ENCODE measurements at places on chromosomes 7 and 10.
A peak's percentile ranks its signal among the peaks of the same experiment; 100 is the strongest.

GRCh38 chr7:51968461-51968860 lies 651.9 kb upstream of the COBL start:
- DNase-seq = no peak

DNA sequence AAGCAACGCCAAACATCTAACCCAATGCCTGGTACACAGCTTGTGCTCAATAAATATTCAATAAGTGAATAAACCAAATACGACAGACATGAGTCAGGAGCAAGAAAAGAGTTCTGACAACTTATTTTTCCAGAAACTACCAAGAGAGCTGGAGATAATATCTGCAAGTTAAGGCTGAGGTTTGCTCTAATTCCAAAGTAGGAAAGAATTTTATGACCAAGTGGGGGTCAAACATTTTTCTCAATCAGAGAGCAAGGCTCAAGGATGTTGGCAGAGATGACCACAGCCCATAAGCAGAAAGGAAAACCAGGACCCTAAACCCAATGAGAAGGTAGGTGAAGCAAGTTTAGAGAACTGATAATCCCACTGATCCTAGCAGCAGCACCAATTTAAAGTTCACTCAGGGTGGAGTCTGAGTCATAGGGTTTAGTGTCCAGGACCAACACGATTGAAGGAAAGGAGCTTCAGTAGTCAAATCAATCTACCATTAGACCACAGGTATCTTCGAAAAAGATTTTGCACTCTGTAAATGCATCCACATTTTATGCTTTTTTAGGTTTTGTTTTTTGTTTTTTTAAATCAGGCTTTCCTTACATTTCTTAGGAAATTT lies 49.3 kb upstream of the KCNIP2 start:
- no peak for DNase-seq

- no peak for DNase-seq
Measured at GRCh38 chr7:56174346-56174874, 58.2 kb upstream of the NUPR2 start.

DNA sequence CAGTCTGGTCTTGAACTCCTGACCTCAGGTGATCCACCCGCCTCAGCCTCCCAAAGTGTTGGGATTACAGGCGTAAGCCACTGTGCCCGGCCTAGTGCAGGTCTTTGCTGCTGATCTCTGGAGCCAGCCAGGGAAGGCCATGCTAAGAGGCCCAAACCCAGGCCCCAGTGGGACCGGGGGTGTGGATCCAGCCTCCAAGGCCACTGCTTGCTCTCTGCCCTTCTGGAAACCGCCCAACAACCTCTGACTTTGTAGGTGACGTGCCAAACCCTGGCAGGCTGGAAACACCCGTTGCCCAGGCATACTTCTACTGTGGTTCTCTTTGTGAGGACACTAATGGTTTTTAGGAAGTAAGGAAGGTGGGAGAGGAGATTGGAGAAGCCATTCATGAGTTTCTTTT lies 83.5 kb upstream of the GNA12 start:
- DNase-seq = no peak

GRCh38 chr7:101690061-101690460 lies 61.0 kb upstream of the MYL10 start:
- no peak for DNase-seq

DNA sequence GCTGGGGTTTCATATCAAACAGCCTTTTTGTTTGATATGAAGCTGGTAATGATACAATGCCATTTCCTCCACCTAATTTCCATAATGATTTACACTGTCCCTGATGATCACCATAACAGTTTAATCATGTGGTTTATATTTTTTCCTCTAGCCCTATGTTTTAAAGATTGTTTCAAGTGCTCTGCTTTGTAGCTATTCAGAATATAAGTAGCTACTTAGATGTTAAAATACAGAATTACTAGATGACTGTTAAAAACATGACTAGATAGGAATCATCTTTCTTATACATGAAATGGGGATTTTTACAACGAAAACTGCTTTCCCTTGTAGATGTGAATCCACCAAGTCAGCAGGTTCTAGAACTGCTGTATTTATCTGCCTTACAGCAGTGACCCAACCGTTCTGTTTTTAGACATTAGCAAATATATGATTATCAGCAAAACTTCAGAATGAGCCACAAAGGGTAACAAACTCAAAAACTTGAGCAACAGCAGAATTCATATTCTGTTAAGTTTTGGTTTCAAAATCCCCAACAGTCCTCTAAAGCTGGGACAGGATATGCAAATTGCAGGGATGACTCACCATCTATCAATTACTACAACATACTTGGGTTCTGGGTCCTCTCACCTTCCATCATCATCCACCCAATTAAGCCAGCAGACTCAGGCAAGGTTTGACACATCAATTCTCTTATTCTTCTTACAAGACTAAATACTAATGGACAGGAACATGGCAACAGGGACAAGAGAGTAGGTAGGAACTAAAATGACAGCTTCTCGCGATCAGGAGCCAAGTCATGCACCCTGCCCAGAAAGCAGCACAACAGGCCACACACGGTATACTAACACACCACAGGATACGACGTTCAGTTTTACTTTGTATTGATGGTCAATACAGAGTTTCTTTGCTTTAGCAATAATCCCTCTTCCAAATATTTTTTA lies 83.9 kb downstream of the PIP4K2A start:
- DNase-seq = peak; percentile 4

GRCh38 chr7:47482013-47482875 lies 99.7 kb downstream of the TNS3 start:
- peak; percentile 91 for DNase-seq

DNA sequence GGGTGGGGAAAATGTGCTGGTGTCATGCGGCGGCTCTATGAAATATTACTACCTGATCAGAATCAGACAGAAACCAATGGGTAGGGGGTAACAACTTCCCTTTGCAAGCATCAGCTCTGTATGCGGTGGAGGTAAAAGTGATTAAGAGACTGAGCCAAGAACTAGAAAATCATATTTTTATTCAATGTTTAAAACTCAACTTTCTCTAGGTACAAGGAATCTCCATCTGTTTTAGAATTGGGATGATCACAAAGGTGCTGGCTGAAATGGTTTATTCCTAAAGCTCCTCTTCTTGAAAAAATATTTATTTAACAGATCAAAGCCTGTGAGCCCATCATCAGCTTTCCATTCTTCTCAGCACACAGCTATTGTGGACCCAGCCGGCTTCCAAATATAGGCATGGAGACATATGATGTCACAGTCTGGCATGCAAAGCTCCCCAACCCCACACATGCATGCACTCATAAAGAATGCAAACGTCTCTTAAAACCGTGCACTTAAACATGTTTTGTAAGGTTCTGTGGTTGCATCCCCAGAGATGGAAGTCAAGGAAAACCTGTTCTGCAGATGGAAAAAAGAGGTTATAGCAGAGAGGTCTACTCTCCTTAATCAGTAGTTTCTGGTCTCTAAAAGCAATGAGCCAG lies 126.0 kb downstream of the SKIDA1 start:
- peak; percentile 90 for DNase-seq

- no peak for DNase-seq
Measured at GRCh38 chr10:28181478-28182096, 121.3 kb downstream of the MPP7 start.

DNA sequence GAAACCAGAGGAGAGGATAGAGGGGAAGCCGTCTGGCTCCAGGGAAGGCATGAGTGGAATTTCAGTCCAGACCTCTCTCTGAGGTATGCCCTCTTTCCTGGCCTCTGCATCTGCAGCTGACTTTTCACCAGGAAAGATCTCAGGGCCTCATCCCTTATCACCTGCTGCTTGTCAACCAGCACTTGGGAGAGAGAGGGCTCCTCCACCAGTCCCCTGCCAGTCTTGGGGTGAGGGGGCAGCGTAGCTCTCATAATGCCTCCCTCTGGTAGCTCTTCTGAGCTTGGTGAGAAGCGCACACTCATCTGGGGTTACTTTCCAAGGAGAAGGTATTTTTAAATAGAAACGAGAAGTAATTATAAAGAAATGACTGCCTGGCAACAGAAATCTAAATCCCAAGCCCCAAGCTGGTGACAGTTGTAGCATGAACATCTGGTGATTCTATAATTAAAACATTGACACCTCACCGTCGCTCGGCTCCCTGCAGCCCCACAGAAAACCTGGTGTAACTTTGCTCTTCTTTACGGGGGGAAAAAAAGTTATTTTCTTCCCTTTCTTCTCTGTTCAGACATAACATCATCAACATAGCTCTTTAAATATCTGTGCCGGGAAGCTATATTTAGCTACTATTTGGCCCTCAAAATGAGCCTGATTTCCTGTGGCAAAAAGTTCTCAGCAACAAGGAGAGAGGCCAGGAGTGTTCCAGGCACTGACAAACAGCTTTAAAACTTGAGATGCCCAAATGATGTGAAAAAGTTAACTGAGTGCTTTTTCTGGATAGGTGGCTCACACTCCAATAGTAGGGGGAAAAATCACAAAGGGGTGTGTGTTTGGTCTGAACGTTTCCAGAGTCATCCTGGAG lies 26.9 kb downstream of the HIP1 start:
- no peak for DNase-seq

DNA sequence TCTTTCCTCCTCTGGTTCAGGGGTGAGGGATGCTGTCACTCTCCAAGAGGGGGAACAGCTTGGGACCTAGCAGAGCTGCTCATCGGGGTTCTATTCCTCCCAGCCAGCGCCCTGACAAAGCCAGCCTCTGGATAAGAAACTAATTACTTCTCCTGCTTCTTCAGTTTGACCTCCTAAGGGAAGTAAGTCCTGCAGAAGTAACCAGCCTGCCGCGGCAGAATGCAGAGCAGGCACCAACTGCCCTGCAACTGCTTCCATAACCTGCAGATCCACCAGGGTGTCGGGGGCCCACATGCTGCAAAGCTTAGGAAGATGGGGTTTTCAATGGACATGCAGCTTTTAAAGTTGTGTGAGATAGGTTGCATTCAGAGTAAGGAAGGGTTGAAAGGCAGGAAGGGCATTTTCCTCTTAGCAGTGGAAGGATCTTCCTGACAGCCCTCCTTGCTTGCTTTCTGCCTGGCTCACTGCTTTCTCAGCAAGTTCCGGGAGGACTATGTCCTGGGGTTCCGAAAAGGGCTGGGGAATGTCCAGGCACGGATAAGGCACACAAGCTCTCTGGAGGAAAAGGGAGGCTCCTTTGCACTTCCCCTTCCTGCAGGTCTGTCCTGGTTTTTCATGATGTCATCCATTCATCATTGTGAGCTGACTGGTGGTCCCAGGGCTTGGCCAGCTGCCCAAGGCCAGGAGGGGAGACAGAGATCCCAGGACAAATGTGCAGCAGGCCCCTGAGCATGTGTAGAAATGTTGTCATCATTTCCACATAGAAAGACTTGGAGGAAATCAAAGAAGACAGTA lies 24.3 kb upstream of the CALU start:
- no peak for DNase-seq
